Activated CD4-positive, alpha-beta T cell treated with anti-CD3 and anti-CD28 coated beads for 1 hour (primary cell): ENCODE measurements at places on chromosomes 1 and 21.

GRCh38 chr1:246580497-246581370 is 14.5 kb downstream of the CNST start:
- DNase-seq = no peak

DNA sequence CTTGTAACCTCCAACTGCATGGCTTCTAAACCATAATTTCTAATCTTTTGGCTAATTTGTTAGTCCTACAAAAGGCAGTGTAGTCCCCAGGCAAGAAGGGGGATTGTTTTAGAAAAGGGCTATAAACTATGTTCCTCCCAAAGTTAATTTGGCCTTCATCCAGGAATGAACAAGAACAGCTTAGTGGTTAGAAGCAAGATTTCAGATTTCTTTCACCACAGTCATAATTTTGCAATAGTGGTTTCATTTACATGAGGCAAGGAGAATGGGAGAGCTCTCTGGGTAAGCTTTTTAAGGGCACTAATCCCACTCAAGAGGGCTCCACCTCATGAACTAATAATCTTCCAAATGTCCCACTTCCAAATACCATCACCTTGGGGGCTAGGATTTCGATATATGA is 1353.9 kb downstream of the NCAM2 start:
- DNase-seq = no peak

GRCh38 chr1:63046539-63046938 is 262.6 kb downstream of the ATG4C start:
- no peak for DNase-seq

DNA sequence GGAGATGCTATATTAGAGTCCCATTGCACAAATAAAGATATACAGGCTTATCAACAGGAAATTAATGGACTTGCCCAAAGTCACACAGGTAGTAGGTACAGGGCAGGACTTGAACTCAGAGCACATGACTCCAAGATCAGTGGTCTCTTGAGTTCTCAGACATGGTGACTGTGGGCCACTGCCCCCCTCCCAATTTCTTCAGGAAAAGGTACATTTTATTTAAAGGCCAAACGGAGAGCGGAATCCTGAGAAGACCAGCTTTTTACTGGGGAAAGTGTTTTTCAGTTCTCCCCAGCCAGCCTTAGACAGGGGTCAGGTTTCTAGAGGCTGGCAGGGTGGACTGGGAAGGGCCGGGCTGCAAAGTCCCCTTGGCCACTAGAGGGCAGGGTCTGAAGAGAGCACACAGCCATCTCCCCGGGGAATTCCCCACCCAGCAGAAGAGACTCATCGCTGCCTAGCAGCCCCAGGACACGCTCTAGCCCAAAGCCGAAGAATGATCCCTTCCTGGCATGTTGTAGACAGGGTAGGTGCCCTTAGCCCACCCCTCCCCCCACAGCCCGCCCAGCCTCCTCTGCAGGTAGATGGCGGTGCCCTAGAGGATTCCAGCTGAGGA is 29.7 kb downstream of the ACP6 start:
- DNase-seq = peak; percentile 59

DNA sequence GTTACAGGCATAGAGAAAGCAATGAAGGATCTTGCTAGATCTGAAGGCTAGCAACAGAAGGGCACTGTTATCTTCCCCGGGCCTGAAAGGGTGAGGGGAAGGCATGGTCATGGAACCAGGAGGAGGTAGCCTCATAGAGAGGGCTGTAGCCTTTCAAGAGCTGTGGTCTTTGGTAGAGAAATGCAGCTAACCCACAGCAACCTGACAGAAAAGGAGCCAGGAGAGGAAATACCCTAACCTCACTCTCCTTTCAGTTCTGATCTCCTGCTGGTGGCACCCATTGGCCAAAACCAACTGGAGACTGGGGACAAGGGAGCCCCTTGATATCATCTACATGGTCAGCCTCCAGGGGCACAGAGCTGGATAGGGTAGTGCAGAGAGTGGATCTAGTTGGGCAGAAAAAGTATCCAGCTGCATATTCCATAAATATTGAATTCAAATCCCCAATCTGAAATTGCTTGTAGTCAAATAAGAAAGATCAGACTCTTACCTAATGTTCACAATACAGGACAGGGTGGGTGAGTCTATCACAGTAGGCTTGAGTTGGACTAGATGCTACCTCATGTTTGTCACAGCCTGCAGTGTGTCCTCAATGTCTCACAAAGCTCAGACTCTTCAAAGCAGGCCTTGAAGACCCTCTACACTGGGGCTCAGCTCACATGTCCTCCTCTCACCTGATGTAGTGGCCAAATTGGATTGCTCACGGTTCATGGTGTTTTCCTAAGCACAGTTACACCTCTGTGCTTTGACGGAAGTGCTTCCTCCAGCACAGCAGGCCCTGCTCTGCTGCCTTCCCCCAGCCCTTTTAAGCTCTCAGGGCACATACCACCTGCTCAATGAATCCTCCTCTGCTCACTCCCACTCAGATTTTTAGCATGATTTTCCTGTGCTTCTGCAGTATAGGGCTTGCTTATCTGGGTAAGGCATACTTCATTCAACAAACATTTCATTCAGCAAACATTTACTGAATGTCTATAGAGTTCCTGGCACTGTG is 74.1 kb upstream of the JUN start:
- no peak for DNase-seq
